Common myeloid progenitor, CD34-positive (primary cell): ENCODE measurements at places on chromosomes 12 and 14.

DNA sequence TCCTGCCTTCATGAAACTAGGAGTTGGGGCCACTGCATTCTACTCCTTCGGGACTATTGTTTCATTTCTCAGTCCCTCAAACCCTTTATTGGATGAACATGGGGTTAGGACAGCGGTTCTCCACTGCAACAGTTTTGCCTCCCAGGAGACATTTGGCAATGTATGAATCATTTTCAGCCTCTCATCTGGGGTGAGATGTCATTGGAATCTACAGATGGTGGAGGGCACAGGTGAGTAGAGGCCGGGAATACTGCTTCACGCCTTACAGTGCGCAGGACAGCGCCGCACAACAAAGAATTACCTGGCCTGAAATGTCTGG, 649 bp upstream of the GNPNAT1 start:
- DNase-seq = no peak

DNA sequence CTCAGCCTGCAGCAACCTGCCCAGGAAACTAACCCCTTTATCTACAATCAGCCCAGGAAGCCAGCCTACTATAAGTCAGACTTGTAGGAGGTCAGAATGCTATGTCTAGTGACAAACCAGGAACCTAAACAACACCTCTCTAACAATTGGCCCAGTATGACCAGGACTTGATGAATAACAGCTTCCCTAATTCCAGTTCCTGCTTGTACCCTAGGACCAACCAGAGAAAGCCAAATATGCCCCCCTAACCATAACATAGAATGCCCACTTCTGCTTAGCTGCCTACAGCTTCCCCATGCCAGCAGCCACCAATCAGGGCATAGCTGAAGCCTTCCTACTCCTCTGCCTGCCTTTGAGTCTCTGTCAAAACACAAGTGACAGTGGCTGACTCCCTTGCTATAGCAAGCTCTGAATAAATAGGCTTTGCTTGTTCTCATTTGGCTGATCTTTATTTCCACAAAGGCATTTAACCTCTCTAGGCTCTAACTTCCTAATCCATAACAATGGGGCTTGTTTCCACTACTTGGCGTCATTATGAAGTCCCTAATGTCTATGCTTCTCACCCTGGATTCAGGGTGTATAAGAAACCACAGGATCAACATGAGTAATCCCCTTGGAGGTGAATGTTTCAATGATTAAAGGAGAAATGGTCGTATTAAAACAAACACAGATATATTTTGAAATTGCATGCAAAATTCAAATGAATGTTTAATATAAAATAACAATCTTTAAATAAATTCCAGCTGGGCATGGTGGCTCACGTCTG, 220.2 kb downstream of the ANO6 start:
- peak; percentile 79 for DNase-seq

DNA sequence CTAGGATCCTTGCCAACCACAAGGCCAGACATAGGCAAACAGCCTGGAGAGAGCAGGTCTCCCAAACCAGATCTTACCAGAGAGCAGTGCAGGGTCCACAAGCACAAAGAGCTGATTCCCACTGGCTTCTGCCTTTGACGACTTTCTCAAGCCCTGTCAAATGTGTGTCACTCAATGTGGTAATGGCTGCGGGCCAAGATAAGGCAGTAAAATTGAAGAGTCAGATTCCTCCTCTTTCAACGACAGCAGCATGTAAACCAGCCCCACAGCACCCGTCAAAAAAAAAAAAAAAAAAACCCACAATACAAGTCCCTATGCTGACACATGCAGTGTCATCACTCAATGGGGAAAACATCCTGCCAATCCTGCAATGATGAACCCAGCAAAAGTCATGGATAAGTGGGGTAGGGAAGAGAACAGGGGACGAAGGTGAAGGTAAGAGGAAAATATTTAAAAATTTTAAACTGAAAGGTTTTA, at the start of gene STON2:
Gene STON2 (minus strand): TSS at position 123 of the 477 bp plus-strand sequence. CDS start 1,942 bp downstream, outside the sequence.
- peak; percentile 93 for DNase-seq

- DNase-seq = no peak
These were observed 36.9 kb downstream of the TTLL5 start for GRCh38 chr14:75697918-75698317.

- DNase-seq = no peak
These were observed 234.0 kb upstream of the TBX3 start for GRCh38 chr12:114917953-114918352.
